PC-3 (cell line): ENCODE measurements at places on chromosomes 3 and 15. TPM values are rescaled to one million over a fixed set of nuclear protein-coding genes. Genes with fewer than 3 reads are reported as not detected.
A peak's percentile ranks its signal among the peaks of the same experiment; 100 is the strongest.

Gene KLF15
- total RNA-seq: 0.12 TPM in 1 of 2 replicates, not detected in the other

DNA sequence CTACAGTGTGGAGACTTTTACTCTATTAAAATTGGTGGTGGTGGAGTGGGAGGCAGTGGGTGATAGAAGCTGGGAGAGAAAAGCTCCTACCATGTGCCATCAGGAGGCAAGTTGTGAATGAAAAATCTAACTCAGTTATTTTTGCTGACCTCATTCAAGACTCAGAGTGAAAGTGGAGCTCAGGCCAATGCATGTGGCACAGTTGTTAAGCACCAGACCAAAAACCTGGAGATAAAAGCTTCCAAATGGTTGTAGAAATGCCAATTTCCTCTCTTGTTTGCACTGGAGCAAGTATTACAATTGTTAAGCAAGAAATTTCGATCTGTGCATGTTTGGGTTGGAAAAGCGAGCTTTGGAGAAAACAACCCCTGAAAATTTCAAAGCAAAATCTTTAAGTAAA lies 81.5 kb upstream of the PRICKLE2 start:
- no peak for DNase-seq

DNA sequence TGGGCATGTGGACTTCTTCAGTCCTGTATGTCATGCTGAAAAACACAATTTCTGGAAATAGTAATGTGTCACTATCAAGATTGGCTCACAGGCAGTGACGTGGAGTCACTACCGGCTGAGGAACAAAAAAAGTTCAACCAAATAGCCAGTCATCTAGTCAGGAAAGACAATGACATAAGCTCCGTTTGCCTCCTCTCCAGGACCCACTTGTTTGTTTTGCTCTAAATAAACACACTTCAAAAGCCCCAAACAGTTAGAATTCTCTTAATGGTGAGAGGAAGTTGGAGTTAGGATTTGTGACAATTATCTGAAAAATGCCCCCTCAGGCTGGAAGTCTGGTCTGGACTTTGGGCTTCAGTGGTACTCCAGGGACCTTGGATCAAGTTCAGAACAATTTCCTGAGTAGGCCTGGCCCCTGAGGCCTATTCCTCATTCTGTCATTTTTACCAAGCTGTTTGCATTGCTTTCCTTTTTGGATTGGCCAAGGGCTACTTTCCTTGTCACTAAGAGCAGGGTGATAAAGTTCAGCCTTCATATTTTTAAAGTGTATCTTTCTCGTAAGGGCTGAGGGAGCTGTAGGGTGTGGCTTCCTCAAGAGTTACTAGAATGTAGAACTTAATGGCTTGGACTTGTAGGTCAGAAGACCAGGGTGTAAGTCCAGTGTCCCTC lies 98.9 kb downstream of the EOMES start:
- DNase-seq: peak; percentile 77

- no peak for DNase-seq
These were observed 12.8 kb upstream of the GATA2 start for GRCh38 chr3:128505771-128506170.
